ENCODE measurements at places on chromosomes 1 and 21.

GRCh38 chr1:200895801-200896530 lies 1.3 kb downstream of the INAVA start:
- no peak for DNase-seq
- H3K36me3 ChIP-seq: peaks cover 21% of the 10 kb centered on the region
- H3K27ac ChIP-seq: peak overlapping the region; percentile 33
- no peaks in the 10 kb centered on the region for H3K27me3 ChIP-seq
- H3K4me3 ChIP-seq: no peak overlapping the region

GRCh38 chr1:18716112-18716784 lies 85.6 kb downstream of the PAX7 start:
- DNase-seq: no peak
- peaks cover 47% of the 10 kb centered on the region for H3K27me3 ChIP-seq
- no peaks in the 10 kb centered on the region for H3K36me3 ChIP-seq
- H3K27ac ChIP-seq: no peak overlapping the region

GRCh38 chr1:31767225-31767624 lies 3.1 kb upstream of the ADGRB2 start:
- H3K36me3 ChIP-seq: no peaks in the 10 kb centered on the region
- H3K4me3 ChIP-seq: no peak overlapping the region
- peaks cover 11% of the 10 kb centered on the region for H3K27me3 ChIP-seq
- no peak overlapping the region for H3K27ac ChIP-seq
- H3K4me1 ChIP-seq: peaks cover 30% of the 10 kb centered on the region

DNA sequence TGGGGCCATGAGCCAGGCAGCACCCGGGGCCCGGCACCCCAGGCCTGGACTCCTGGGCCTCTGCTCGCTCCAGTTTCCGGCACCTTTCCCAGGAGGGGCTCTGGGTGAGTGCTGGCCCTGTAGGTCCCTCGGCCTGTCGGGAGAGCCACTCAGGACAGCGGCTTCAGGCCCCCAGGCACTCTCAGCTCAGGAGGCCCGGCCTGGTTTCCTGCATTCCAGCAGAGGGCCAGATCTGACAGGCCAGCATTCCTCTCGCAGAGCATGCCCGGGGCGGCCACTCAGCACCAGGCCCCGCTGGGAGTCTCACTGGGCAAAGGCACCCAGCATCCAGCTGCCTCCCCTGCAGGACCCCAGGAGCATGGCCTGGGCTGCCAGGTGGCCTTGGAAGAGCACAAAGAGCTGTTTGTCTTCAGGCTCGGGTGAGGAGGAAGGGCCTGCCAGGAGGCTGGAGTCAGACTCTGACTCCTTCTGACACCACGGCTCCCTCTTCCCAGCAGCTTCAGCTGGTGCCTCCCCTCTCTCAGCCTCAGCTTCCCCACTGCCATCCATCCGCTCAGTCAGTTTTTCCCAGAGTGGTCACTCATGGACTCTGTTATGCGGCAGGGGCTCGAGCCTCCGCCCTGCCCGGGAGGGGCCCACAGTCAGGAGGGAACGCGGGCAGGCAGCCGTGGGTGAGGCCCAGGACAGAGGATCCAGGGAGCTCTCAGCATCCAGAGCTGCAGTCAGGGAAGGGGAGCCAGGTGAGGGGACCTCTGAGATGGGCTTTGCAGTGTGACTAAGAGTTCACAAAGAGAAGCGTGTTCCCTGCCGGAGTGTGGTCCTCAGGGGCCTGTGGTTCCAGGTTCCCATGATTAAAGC lies 51.7 kb downstream of the WNT9A start:
- H3K27ac ChIP-seq: no peak overlapping the region
- no peak for DNase-seq
- H3K4me1 ChIP-seq: no peaks in the 10 kb centered on the region
- H3K4me3 ChIP-seq: no peak overlapping the region
- no peaks in the 10 kb centered on the region for H3K36me3 ChIP-seq

DNA sequence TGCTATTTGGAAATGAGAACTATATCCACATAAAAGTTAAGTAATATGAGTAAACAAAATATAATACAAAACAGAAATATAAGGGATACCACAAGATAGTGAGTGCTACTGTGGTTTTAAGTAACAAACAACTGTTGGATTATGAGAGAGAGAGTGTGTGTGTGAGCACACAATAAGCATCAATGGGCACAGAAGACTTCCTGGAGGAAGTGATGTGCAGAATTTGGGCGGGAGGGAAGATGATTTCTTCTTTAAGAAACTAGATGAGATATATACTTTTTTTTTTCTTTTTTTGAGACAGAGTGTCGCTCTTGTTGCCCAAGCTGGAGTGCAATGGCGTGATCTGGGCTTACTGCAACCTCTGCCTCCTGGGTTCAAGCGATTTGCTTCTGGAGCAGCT lies 7.9 kb upstream of the IER5 start:
- no peak overlapping the region for H3K27ac ChIP-seq
- H3K4me1 ChIP-seq: peaks cover 3% of the 10 kb centered on the region
- no peaks in the 10 kb centered on the region for H3K36me3 ChIP-seq
- H3K4me3 ChIP-seq: no peak overlapping the region
- H3K27me3 ChIP-seq: no peaks in the 10 kb centered on the region
- DNase-seq: no peak

Measured in H1 (cell line).